ENCODE measurements at places on chromosomes 6 and 20.
A peak's percentile ranks its signal among the peaks of the same experiment; 100 is the strongest.

DNA sequence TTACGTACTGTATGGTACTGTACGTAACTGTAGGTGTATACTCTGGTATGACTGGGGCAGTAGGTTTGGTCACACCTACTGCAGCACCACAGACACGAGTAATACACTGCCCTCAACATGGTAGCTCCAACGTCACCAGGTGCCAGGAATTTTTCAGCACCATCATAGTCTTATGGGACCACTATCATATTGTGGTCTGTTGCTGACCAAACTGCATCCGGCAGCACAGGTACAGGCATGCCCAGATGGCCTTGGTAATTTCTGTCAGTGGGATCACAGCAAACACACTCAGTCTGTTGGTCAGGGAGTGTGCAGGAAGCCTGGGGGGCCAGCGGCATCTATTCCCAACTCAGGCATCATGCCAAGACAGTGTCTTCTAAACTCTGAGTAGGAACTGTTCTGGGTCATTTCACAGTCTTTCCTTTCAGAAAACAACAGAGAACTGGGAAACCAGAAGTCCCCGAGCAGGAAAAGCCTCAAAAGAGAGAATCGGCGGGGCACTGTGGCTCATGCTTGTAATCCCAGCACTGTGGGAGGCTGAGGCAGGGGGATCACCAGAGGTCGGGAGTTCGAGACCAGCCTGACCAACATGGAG is 5.8 kb downstream of the YTHDF1 start:
- peaks cover 39% of the 10 kb centered on the region for H3K4me1 ChIP-seq
- H3K27ac ChIP-seq = no peak overlapping the region
- no peak for DNase-seq
- H3K27me3 ChIP-seq = no peaks in the 10 kb centered on the region
- no peak overlapping the region for H3K4me3 ChIP-seq
- peaks cover 85% of the 10 kb centered on the region for H3K36me3 ChIP-seq

GRCh38 chr6:91683240-91683639 is 1096.4 kb upstream of the MAP3K7 start:
- no peak for DNase-seq
- H3K36me3 ChIP-seq = no peaks in the 10 kb centered on the region
- H3K27ac ChIP-seq = no peak overlapping the region
- H3K27me3 ChIP-seq = no peaks in the 10 kb centered on the region

DNA sequence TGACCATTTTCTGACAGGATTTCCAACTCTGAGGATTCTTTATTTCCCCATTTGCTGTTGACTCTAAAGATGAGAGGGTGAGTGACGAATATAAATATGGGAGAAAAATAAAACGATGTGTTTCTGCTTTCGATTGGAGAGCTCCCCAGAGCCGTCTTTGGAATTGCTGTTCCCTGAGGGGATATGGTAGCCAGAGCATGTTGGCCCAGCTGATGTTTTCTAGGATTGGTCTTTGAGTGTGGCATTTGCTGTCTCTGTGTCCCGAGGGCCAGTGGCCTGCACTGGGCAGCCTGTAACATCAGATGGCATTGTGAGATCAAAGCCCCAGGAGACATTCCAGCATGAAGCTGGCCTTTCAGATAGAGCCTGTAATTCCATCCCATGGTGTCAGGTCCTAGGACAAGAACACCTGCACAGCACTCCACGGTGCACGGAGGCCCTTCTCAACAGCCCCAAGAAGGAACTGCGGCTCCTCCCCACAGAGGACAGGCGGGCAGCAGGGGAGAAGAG is 26.7 kb downstream of the PKIG start:
- no peaks in the 10 kb centered on the region for H3K27me3 ChIP-seq
- H3K27ac ChIP-seq = peak overlapping the region; percentile 93
- H3K4me1 ChIP-seq = peaks cover 57% of the 10 kb centered on the region
- no peak overlapping the region for H3K4me3 ChIP-seq

- no peaks in the 10 kb centered on the region for H3K27me3 ChIP-seq
- peaks cover 37% of the 10 kb centered on the region for H3K36me3 ChIP-seq
- H3K4me3 ChIP-seq = no peak overlapping the region
- DNase-seq = no peak
- H3K4me1 ChIP-seq = peaks cover 38% of the 10 kb centered on the region
Measured at GRCh38 chr6:125818772-125819260, 28.1 kb downstream of the NCOA7 start.

DNA sequence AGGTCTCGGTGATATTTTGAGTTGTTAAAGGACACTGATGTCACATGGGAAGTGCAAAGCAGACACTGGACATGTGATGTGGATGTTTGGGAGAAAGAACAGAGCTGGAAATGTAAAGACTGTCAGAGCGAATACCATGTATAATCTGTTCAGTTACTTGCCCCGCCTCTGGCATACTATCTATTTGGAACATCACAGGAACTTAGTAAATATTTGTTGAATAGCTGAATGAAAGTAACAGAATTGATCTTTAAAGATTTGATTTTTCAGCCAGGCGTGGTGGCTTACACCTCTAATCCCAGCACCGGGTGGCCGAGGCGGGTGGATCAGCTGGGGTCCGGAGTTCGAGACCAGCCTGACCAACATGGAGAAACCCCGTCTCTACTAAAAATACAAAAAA is 13.8 kb upstream of the NHLRC1 start:
- H3K27ac ChIP-seq = no peak overlapping the region
- no peak for DNase-seq
- H3K36me3 ChIP-seq = peaks cover 33% of the 10 kb centered on the region
- H3K4me3 ChIP-seq = no peak overlapping the region
- H3K4me1 ChIP-seq = no peaks in the 10 kb centered on the region

DNA sequence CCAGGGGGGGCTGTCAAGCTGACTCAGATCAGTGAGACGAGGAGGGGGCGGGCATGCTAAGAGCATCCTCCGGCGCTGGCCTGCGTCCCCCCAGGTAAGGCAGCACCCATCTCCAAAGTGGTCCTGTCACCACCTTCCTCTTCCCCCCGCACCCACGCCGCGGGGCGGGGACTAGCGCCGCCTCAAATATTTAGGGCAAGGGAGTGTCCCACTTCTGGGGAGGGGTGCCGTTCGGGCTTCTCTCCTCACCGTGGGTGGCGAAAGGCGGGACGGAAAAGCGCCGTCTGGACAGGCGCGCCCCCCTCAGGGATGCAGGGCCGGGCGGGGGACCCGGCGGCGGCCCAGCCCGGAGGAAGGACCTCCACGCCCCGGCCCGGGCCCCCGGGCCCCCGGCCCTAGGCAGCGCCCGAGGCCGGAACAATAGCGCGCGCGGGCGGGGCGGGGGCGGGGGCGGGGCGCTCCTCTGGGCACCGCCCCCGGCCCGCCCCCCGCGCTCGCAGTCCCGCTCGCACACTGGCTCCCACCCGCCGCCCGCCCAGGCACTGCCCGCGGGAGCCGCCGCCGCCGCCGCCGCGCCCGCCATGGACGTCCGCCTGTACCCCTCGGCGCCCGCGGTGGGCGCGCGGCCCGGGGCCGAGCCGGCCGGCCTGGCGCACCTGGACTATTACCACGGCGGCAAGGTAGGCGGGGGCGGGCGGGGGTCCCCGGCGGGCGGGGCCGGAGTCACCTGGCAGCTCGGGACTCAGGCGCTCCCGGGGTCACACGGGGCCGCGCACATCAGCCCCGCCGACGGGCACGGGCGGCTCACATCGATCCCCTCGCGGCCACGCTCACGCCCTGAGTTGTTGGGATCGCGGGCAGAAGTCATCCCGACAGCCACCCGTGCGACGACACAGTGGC is at the start of gene TOX2:
TOX2 (plus strand) TSS at position 542 of the 900 bp plus-strand sequence; CDS start at position 582, 40 bp downstream.
- DNase-seq = peak; percentile 50
- no peaks in the 10 kb centered on the region for H3K36me3 ChIP-seq
- peaks cover 27% of the 10 kb centered on the region for H3K27me3 ChIP-seq
- peak within 1 kb of the TSS; percentile 54 for H3K27ac ChIP-seq
- H3K4me1 ChIP-seq = peaks cover 43% of the 10 kb centered on the region
- H3K4me3 ChIP-seq = peak within 1 kb of the TSS; percentile 82

GRCh38 chr20:3782597-3782996 is 1.3 kb upstream of the SPEF1 start:
- H3K4me1 ChIP-seq = peaks cover 46% of the 10 kb centered on the region
- H3K27ac ChIP-seq = peak overlapping the region; percentile 24
- peaks cover 2% of the 10 kb centered on the region for H3K27me3 ChIP-seq
- H3K36me3 ChIP-seq = peaks cover 7% of the 10 kb centered on the region
- H3K4me3 ChIP-seq = no peak overlapping the region
- no peak for DNase-seq

DNA sequence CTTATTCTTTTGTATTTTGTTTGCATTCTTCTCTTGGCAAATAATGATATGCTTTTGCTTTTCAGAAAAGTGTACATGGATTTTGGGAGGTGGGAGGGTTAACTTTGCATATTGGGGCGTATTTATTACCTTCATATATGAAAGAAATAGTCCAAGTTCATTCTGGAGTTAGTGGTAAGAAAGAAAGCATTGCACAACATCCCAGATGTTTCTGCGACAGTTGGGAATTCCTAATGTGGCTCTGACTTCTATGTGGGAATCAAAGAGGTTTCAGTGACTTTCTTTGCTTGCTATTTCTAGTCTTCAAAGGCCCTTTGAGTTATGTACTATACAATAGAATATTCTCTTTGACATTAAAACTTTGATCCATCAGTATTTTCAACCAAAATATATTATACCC is 78.1 kb downstream of the MMUT start:
- no peaks in the 10 kb centered on the region for H3K36me3 ChIP-seq
- H3K27me3 ChIP-seq = no peaks in the 10 kb centered on the region
- H3K27ac ChIP-seq = no peak overlapping the region
- no peak overlapping the region for H3K4me3 ChIP-seq

- H3K4me1 ChIP-seq = peaks cover 7% of the 10 kb centered on the region
- no peaks in the 10 kb centered on the region for H3K36me3 ChIP-seq
- H3K27me3 ChIP-seq = peaks cover 39% of the 10 kb centered on the region
- no peak overlapping the region for H3K4me3 ChIP-seq
- H3K27ac ChIP-seq = no peak overlapping the region
Measured at GRCh38 chr6:41642960-41643898, 5.0 kb downstream of the MDFI start.

GRCh38 chr20:16001286-16001685 is 572.0 kb downstream of the KIF16B start:
- no peak overlapping the region for H3K27ac ChIP-seq
- DNase-seq = no peak

DNA sequence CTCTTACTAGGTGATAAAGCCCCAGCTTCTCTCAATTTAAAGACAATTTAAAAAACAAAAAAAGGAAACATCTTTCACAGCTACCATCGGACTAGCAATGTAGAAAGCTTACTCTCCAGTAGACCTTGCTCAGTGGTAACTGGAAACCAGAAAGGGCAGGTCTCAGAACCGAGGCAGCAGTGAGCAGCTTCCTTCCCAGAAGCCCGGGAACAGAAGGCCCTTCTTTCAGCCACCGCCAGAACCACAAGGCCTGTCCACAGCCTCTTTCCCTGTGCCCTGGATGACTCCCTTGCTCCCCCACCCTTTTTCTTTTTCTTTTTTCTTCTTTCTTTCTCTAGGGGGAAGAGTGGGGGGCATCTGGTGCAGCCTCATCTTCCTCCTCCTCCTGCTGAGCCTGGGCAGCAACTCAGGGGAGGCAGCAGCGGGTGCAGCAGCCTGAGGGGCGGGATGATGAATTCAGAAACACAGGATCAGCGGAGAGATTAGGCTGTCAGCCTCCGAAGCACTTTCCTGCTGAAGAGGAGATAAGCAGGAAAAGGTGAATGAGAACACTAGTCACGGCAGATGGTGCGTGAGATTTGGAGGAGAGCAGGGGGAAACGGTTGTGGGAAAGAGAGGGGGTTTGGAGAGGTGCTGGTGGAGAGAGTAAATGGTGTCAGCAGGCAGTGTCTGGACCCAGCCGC is 158.5 kb downstream of the ID4 start:
- H3K4me1 ChIP-seq = no peaks in the 10 kb centered on the region
- H3K36me3 ChIP-seq = no peaks in the 10 kb centered on the region
- no peak overlapping the region for H3K27ac ChIP-seq

GRCh38 chr6:347951-348859 is 43.3 kb upstream of the IRF4 start:
- H3K4me1 ChIP-seq = peaks cover 60% of the 10 kb centered on the region
- H3K4me3 ChIP-seq = no peak overlapping the region
- no peak for DNase-seq
- peak overlapping the region; percentile 77 for H3K27ac ChIP-seq
- peaks cover 83% of the 10 kb centered on the region for H3K36me3 ChIP-seq

DNA sequence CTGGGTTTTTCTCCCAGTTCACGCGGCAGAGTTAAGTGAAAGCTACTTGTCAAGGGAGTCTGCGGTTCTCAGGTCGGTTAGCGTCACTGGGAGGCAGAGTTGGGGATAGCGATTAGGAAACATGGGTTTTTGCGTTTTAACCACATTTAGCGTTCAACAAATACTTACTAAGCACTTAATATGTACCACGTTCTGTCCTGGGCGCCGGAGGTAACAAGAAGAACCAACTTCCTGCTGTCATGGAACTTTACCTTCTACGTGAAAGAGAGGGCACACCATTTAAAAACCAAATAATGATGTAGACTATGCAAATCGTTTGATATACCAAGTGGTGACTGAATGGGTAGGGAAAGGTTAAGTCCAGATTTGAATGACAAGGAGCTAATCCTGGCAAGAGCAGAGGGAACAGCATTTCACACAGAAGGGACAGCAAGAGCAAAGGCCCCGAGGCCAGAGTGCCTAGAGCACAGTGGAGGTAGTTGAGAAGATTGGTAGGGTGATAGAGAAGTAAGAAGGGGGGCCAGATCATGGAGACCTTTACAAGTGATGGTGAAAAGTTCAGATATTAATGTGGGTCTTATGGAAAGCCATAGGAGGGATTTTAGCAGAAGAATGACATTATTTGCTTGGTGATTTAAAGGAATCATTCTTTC is 744 bp downstream of the RIOK1 start:
- peaks cover 34% of the 10 kb centered on the region for H3K4me1 ChIP-seq
- peak overlapping the region; percentile 100 for H3K27ac ChIP-seq
- H3K27me3 ChIP-seq = no peaks in the 10 kb centered on the region
- peak overlapping the region; percentile 96 for H3K4me3 ChIP-seq
- H3K36me3 ChIP-seq = peaks cover 49% of the 10 kb centered on the region

DNA sequence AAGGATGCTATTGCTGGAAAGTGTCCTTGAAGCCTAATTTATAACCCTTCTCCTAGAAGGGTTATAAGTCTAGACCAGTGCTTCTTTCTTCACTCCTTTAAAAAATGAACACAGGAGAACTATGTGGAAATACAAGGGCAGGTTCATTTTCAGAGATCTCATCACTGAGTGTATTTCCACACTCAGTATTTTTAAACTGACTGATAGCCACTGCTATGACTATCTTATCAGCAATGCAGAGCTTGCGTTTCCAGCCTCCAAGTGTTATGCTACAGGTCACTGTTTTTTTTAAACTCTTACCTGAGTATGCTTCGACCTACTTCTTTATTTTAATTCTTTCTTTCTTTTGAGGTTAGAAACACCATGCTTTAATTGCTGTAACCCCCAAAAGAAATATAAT is 319.1 kb downstream of the ARHGAP18 start:
- peaks cover 23% of the 10 kb centered on the region for H3K4me1 ChIP-seq
- H3K27me3 ChIP-seq = no peaks in the 10 kb centered on the region
- no peak overlapping the region for H3K4me3 ChIP-seq
- no peaks in the 10 kb centered on the region for H3K36me3 ChIP-seq
- DNase-seq = no peak
